Kidney tubule cell (primary cell): ENCODE measurements at places on chromosomes 6 and 20.

GRCh38 chr20:19210391-19211155 is 1.9 kb upstream of the SLC24A3 start:
- DNase-seq: no peak

DNA sequence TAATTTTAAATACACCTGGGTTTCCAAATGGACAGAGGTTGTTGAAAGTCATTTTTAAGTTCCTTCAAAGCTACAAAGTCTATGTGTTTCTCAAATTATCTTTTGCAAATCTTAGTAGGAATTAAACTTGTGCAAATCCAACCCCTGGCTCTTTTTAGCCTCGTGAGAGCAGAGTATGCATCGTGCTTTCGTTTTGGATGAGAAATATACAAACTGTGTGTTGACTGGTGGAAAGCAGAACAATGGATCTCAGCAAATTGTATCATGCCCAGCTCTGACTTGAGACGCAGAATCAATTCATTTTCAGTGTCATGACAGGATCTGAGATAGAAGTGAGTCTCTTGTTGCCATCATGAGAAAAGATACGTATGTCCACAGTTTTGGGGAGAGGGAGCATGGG is 542.4 kb upstream of the FLRT3 start:
- no peak for DNase-seq

DNA sequence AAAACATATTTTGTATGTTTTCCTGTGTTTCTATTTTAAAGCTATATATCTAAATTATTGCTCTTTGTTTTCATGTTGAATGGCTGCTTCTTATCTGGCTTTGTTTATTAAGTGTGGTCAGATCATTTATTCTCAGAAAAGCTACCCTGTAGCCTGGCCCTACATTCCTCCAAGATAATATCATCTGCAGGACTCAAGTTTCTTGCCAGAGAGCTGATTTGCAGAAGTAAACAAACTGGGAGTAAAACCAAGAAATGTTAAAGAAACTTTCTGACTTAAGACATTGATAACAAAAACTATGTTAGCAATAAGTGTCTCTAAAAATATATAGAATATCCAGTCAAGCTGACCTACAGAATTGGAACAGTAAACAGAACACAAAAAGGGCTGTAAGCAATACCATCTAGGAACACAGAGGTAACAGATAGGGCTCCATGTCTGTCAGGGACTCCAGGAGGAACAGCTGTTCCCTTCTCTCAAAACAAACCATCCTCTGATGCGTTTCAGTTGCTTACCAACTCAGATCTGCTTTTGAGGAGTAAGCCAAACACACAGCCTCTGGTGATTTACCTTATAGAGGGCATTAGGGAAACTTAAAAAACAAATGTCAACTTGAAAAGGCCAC is 17.5 kb upstream of the CEP85L start:
- peak; percentile 41 for DNase-seq

GRCh38 chr6:20709451-20709850 is 175.2 kb downstream of the CDKAL1 start:
- no peak for DNase-seq

DNA sequence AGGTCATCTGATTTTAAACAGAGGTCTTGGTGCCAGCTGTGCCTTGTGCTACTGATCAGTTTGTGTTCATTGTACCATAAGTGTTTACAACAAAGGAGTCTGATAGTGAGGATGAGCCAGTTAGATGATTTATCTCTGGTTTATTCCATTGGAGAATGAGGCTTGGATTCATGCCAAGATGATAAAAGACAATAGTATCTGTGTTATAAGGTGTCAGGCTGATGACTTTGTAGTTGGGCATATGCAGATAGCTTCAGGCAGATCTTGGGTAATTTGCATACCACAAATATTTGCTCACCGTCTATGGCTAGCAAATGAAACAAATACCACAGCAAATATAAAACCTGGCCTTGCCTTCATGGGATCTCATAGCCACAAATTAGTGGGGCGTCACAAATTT is 43.3 kb upstream of the PHACTR2 start:
- DNase-seq: peak; percentile 28

DNA sequence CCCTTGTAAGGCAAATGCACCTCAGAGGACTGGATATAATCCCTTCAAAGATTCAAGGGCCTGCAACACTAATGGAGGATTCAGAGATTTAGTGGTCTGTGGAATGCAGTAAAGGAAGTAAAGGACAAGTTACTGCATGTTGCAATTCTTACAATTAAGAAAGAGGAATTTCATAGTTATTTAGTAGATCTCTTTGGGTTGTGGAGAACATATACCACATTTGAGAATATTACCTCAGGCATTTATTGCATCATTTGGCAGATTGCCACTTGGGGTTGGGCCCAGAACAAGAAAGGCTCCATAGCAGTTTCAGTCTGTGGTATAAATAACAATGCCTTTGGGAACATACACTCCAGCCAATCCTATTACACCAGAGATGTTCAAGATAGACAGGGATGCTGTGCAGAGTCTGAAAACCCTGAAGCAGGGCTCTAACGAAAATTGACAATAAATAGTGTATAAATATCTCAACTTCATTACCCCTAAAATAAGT is 20.9 kb upstream of the EPM2A start:
- peak; percentile 59 for DNase-seq

GRCh38 chr20:24995741-24996448 is 3.3 kb upstream of the APMAP start:
- no peak for DNase-seq

- no peak for DNase-seq
Observed at GRCh38 chr6:15376900-15377487, 131.1 kb downstream of the JARID2 start.

DNA sequence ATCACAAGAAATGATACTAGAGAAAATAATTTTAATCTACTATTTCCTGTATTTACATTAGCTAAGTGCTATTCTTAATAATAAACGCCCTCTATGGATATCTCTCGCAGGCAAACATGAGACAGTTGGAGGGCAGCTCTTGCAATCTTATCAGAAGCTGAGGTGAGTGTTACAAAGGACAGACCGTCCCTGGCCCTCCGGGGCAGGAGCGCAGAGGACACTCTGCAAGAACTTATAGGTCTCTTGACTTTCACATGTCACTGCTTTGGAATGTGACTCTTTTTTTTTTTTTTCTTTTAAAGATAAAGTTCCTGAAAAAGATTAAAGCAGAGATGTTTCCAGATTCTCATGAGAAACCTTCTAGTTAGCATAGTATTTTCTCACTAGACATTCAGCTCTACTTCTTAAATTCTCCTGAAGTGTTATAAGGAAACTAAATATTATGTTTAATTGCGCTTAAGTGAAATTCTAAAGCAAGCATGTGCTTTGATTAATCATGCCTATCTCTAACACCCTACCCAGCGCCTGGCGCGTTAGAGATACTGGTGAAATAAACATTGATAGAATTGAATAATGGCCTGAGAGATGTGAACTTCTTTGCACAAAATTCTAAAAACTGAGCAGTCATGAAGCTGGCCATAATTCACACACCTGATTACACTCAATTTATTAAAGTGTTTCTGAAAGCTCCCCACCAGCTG is 57.4 kb downstream of the SYTL3 start:
- DNase-seq: peak; percentile 76

GRCh38 chr6:82862543-82862942 is 203.1 kb downstream of the UBE3D start:
- DNase-seq: peak; percentile 84

DNA sequence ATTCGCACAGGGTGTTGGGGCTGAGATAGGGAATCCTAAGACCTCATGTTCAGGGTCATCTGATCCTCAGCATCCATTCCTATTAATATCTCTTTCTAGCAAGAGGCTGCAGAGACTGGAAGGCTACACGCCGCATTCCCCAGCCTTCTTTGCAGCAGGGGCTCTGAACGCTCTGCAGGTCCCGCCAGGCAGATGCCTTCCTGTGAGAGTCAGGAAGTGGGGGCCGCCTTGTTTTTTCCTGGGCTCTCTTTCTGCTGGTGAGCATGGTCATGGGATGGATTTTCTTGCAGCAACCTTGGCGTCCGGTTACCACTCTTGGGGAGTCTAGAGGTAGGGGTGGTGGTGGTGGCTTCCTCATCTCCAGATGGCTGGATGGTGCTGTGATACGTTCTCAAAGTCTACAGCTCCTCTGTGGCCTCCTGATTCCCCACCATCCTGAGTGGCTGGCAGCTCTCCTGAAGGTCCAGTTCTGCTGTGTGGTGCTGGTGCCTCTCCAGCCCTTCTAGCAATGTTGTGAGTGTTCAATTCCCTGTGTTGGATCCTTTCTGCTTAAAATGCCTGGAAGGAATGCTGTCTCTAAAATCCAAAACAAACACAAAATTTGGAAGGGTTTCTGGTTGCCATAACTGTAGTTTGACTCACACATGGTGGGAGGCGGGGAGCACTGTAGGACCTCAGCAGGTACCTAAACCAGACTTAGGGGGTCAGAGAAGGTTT is 111.9 kb downstream of the CEBPB start:
- DNase-seq: no peak

DNA sequence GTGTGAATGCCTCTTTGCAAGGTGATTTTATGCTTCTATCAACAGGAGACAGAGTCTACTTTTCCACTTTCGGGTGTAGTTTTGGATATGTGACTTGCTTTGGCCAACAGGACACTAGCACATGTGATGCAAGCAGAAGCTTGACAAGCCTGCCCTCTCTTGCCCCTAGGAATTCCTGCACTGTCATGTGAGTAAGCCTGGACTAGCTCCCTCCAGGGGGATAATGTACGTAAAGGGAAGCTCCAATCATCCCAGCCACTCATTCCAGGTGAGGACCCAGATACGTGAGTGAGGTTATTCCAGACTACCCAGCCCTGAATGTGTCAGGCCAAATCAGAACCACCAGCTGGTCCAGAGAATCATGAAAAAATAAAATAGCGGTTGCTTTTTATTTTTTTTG is 33.3 kb downstream of the BEND3 start:
- DNase-seq: no peak

DNA sequence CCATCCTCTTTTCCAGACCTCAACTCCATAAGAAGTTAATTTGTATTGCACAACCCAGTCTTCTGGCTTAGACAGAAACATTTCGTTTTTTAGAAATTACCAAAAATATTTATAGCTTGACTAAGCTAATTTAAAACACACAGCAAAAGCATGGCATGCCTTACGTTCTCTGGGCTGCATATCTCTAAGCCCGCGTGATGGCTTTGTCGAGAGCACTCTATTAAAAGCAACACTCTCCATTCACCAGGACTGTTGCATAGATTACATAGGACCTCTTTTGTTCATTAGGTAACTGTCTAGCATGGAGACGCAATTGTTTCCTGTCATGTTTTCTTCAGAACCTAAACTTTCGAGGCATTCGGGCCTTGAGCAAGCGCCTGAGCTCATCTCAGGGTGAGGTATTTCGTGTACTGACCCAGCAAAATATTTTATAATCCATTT is 104.5 kb downstream of the IBTK start:
- no peak for DNase-seq
